ENCODE measurements at places on chromosomes 3 and 15. TPM values are rescaled to one million over a fixed set of nuclear protein-coding genes. Genes with fewer than 3 reads are reported as not detected.

EFHB gene
- total RNA-seq, result not detected

IL12A gene
- total RNA-seq, result 4.5 TPM

ACKR2 gene
- under 0.01 TPM for total RNA-seq

MAGEF1 gene
- 34.0 TPM for total RNA-seq

EPB42 gene
- total RNA-seq, result not detected

TMEM115 gene
- total RNA-seq, result 56.2 TPM

SPATA12 gene
- total RNA-seq, result under 0.01 TPM

SEMA3F gene
- 40.2 TPM for total RNA-seq

GOLGA6L22 gene
- total RNA-seq, result not detected

GUCA1C gene
- total RNA-seq, result not detected

TRNT1 gene
- total RNA-seq, result 11.0 TPM

CCR8 gene
- not detected for total RNA-seq

HRG gene
- not detected for total RNA-seq

SCG5 gene
- 16.3 TPM for total RNA-seq

GOLGA6L7 gene
- not detected for total RNA-seq

SCN11A gene
- total RNA-seq, result not detected

RTP4 gene
- total RNA-seq, result not detected

SPSB4 gene
- not detected for total RNA-seq

FETUB gene
- not detected for total RNA-seq

FOXB1 gene
- not detected for total RNA-seq

GABRR3 gene
- total RNA-seq, result not detected

POLR2H gene
- 107 TPM for total RNA-seq
